ENCODE measurements at places on chromosomes 6 and 20.

- no peak for DNase-seq
These were observed 17.3 kb downstream of the FKBP1A start for GRCh38 chr20:1375515-1375914.

DNA sequence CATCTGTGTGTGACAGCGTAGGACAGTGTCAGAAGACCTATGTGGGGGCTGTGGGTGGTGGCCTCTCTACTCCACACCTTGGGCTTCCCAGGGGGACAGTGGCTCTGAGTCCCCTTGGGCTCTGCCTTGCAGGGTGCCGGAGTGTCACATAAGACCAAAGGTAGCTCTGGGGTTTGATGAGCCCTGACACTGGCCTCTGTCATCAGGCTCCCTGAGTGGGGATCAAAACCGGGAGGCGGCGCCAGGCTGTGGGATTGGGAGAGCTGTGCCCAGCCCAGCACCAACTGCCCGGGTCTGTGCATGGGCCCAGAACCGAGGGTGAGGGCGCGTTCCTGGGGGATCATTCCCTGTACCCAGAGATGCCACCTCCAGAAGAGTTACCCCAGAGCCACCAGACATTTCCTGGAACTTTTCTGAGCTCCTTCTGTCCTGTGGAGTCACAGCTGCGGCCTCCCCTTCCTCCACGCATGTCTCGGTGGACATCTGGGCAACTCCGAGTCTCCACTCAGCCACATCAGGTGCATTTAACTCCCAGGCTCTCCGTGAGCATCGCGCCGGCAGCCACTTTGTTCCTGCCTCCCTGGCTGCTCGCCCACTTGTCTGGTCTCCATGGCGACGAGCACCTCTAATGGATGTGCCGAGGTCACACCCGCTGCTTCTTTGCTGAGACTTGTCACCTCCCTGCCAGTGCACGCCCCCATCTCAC lies 94.7 kb downstream of the TMEM242 start:
- no peak for DNase-seq

GRCh38 chr20:41178904-41179432 lies 41.6 kb downstream of the PLCG1 start:
- DNase-seq = no peak

- DNase-seq = no peak
These were observed 6.2 kb downstream of the MAPK13 start for GRCh38 chr6:36136551-36136950.

DNA sequence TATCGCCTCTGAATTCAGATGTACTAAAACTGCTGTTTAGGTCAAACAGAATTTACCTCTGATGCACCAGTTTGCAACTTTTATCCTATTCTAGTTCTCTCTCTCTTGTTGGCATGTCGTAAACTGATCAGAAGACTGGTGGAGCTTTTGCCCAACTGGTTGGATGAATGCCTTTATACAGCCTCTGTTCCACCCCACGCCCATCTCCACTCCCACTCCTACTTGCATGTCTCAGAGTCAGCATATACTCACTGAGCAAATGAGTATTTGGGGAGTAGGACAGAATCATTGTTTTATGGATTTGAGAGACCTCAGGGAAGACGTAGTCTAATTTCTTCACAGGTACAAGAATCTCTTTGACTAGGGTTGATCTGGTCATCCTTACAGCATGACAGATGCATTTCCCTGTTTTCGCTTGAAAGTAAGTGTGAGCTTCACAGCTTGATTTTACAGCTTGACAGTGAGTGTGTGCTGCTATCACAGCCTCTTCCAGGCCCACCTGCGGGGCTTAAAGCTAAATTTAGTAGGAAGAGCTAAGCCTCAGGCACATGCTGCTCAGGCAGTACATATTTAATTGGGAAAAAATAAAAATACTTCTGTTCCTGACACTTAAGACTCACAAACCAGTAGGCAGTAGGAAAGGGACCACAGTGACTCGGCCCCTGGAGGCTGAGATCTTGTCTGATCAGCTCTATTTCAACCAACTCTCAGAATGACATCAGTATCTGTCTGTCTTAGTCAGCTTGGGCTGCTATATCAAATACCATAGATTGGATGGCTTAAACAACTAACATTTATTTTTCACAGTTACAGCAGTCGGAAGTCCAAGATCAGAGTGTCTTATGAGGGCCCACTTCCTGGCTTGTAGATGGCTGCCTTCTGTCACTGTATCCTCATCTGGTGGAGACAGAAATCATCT lies 30.4 kb downstream of the TRMT6 start:
- no peak for DNase-seq

DNA sequence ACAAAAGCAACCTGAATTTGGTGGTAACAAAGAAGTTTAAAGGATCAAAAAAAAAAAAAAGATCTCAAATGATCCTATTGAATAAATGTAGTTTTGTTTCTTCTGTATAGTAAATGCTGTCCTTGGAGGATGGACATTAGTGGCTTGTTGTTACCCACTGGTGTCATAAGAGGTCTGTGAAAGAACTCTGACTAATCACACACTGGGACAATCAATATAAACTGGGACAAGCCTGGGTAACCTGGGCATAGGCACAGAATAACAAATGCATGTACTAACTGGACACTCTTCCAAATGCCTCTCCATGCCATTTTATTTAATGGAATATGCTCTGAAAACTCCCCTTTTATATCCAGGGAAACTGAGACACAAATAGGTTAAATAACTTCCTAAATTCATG lies 241.4 kb downstream of the DOK5 start:
- no peak for DNase-seq

DNA sequence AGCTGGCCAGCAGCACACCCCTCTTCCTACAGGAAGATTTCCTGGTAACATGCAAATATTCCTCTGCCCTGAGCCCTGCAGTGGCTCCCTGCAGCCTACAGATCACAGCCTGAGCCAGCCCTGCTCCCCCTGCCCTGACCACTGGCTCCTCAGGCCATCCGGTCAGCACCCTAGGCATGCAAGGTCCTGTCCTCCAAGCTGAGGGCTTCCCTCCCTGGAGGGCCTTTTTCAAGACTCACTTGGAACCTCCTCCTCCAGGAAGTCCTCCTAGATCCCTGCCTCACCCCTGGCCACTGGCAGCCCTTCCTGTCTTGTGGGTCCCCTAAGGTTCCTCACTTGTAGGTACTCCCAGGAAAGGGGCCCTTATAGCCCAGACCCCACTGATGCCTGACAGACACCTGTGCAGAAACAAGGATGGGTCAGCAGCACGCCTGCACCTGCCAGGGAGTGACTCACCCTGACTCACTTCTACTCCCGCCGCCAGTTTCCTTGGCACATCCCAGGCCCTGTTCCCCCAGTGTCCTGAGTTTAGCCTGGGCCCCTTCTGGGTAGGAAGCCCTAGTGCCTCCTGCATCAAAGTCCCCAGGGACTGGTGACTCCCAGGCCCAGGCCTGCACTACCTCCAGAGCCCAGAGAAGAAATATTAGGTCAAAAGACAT lies 3.2 kb downstream of the SLC4A11 start:
- no peak for DNase-seq

DNA sequence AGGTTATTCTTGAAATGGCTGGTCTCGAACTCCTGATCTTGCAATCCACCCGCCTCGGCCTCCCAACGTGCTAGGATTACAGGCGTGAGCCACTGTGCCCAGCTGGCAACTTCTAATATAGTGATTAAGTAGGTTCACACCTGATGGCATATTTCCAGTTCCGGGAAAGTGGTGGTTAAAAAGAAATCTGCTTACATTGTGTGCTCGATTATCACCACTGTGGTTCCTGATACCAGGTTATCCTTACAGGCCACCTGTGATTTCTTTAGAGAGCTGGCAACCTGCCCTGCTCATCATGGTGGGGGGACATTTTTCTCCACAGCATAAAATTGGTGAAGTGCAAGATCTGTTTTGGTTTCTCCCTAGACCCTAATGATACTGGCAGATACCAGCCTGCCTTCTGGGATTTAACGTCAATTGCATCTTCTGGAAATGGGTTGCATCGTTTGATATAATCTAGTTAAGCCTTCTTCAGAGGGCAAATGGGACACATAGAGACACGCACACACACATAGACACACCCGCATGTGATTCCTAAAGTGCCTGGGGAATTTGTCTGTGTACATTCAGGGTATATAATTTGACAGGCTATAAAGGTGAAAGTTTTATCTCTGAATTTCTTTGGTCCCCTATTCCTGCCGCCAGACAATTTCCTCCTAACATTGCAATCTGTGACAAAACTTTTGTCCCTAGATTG lies 49.7 kb upstream of the CITED2 start:
- no peak for DNase-seq

GRCh38 chr6:79196912-79197311 lies 37.6 kb downstream of the HMGN3 start:
- no peak for DNase-seq

DNA sequence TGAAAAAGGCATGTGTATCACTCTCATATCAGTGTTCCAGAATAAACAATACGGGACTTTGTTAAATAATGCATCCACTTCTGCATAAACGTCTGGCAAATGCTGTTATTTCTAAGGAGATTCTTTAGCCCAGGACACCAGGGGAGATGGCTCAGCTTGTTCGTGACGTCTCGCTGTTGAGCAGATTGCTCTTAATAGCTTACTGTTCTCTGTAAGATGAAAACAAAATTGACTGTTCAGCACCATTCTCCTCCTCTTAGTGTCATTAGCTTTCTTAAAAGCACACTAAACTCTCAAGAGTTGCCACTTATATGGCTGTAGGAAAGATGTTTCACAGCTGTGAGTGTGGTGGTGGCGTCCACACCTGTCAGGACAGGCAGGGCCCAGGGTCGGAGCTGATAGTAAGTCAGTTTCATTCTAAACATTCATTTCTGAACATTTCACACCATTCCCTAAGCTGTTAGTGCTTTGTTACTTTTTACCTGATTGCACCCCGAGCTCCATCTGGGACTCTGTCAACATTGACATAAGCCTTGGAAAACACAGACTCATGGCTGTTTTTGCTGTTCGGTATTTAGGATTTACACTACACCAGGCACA lies 132.1 kb downstream of the ZDHHC14 start:
- DNase-seq = no peak

DNA sequence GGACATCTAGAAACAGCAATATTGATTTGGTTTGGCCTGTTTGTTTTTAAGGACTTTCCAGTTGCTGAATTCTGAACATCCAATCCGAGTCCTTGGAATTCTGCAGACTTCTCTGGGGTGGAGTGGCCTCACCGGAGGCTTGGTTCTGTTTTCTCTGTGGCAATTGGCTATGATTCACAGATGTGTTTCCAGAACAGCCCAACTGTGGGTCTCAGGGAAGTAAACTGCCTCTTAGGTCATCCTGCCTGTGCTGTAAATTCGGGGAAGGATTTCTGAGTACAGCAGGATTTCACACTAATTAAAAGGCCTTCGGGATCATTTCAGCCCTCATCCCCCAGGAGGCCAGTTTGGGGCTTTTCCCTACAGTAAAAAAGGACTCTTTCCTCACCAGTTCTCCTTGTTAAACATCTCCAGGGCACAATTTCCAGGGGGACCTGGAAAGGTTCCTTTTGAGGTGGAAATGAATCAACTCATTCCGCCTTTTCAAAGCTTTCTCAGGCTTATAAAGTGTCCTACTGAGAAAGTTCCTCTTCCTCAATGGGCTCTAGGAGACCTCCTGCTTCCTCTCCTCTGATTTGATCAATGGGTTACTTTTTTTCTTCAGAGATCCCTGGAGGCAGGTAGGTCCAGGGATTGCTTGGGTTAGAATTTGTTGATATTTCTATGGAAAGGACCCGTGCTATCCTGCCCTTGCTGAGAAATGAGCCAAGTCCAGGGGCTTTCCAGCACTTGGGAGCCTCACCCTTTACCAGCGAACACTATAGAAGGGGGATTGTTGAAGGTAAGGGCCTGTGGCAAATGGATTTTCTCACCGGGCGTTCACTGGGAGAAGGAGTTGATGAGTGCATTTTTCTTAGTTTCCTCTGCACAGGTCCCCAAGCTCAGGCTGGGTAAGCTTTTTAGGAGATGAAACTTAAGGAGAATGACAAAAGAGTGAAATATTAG lies 114.6 kb downstream of the CLIC5 start:
- DNase-seq = no peak

- no peak for DNase-seq
These were observed 477.7 kb downstream of the BTBD3 start for GRCh38 chr20:12395353-12395752.

DNA sequence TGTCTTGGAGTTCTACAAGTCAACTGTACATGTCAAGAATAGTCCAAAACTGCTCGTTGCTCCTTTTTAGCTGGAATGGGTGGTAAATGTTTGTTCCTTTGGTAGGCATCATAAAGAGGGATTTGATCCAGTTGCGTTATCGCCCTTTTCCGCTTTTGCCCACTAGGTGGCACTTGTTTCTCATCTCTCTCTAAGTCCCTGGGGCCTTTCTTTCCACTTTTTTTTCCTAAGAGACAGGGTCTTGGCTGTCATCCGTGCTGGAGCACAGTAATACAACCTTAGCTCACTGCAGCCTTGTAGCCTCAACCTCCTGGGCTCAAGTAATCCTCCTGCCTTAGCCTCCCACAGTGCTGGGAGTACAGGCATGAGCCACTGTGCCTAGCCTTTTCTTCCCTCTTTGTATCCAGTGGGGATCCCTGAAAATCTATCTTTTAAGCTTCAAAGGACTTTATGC lies 20.7 kb downstream of the GTPBP2 start:
- DNase-seq = peak; percentile 47

GRCh38 chr6:159959976-159960384 lies 8.9 kb upstream of the IGF2R start:
- DNase-seq = no peak

DNA sequence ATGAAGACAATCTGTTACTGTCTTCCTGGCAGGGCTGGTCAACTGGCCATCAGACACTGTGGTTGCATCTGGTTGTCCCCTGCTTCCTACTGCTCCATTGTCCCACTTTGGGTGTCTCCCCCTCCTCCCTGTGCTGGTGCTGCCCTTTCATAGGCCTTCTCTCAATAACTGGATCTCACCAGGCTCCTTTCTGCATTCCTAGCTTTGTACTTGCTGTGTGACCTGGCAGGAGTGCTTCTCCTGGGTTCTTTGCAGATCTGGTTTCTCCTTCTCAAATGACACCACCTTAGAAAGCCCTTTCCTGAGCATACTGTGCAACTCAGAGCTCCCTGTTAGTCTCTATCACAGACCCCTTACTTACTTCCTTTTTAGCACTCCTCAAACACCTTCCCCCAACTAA lies 223.0 kb downstream of the BCKDHB start:
- no peak for DNase-seq

GRCh38 chr20:25553819-25554296 lies 31.5 kb downstream of the NINL start:
- DNase-seq = no peak

DNA sequence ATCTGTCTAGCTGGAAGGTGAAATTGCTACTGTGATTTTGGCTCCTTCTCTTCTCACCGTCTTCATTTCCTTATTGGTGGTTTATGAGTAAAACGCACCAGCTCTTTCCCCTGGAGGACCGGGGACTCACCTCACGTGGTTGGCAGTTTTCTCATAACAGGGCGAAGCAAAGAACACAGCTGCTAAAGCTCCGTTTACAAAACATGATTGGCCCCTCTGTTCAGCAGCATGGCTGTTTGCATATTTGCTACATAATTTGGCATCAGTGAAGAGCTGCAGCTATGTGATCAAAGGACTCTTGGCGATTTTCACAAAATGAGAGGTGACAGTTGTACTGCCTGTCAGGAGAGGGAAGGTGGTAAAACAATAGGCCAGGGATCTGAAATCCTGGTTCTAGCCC lies 20.5 kb upstream of the TMEM181 start:
- DNase-seq = no peak

- no peak for DNase-seq
These were observed 7.4 kb upstream of the CD83 start for GRCh38 chr6:14110001-14110818.
